ENCODE measurements at places on chromosomes 3 and 15.

- DNase-seq: no peak
Observed at GRCh38 chr3:8286086-8286485, 215.5 kb upstream of the LMCD1 start.

DNA sequence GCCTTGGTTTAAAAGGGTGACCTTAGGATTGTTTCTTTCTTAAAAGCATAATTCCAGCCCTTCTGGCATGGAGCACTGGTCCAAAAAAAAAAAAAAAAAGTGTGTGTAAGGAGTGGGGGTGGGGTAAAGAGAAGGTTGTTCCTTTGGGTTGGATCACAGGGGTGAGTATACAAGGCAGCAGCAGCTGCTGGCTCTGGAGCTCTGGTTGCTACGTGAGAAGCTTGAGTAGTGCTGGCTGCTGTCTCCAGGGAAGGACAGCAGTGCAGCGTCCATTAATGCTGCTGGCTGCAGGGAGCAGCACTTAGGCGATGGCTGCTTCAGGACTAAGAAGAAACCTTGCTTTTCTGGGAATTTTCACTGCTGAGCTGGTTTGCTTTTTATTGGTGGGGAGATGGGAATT is 2.3 kb downstream of the SETD5 start:
- DNase-seq: no peak

DNA sequence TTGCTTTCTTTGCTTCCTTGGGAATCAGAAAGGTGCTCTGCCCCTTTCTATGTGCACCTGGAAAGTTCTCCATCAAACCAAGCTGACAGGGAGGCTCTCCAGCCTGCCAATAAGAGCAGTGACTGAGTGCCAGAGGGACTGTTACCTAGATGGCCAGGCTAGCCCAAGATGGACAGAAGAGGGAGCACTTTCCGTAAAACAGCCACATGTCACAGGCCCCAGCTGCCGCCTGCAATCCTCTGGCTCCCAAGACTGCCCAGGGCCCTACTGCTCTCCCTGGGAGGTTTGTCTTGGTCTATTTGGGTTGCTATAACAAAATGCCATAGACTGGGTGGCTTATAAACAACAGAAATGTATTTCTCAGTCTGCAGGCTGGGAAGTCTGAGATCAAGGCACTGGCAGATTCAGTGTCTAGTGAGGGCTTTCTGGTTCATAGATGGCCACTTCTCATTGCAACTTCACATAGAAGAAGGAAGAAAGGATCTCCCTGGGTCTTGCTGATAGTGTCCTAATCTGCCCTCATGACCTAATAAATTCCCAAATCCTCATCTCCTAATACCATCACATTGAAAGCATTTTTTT is 72.3 kb downstream of the TAMM41 start:
- no peak for DNase-seq

DNA sequence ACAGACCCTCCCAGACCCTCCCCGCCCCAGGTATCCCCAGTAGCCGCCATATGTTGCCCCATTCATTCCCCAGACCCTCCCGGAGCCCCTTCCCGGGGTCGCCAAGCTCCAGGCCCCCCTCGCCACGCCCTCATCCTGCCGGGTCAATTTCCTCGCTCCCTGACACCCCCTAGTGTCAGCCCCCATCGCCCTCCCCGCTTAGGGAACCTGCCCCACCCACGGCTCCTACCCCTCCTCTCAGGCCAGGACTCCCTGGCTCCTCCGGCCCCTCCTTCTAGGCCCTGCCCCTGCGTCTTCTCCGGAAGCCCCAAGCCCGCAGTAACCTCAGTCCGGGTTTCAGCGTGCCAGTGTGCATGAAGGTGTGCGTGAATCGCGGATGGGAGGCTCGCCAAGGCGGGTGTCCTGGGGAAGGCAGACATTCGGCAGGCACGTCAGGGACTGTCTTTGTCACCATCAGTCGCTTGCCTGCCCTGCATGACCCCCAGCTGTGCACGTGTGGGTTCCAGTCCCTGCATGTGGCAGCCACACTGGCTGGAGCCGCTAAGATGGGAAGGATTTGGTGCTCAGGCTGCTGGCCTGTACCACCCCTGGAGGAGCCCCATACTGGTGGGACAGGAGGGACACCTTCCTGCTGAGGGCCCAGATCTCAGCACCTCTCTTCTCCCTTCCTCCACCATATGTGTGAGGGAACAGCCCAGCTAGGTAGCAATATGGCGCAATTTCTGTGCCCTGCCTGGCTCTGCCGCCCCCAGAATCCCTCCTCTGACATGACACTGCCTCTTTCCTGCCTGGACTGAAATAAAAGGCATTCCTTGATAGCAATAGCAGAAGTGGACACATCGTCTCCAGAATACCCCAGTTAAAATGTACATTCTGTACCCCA is 693 bp downstream of the DISP2 start:
- no peak for DNase-seq

DNA sequence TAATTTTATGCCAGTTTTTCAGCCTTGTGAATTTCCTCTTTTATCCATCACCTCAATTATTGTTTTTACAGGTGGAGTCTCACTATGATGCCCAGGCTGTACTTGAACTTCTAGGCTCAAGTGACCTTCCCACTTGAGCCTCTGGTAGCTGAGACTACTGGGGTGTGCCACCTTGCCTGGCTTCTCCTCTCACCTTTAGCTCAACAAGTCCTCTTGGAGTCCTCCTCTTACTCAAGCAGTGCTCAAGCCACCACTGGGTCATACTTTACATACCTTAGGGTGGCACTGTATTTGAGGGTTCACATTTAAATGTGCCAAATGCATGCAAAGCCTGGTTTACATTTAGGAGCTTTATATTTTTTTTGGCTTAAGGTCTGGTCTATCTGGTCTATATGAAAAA is 350.1 kb upstream of the MCTP2 start:
- DNase-seq: no peak

DNA sequence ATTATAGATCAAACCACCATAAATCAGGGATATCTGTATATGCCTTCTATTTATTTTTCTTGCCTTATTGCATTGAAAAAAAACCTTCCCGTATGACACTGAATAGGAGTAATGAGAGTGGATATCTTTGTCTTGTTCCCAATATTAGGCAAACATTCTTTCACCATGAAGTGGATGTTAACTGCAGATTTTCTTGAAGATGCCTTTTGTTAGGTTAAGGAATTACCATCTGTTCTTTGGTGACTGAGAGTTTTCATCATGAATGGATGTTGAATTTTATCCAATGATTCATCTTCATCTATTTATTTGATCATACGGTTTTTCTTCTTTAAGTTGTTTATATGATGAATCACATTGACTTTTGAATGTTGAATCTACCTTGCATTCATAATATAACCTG is 47.1 kb upstream of the MECOM start:
- no peak for DNase-seq

DNA sequence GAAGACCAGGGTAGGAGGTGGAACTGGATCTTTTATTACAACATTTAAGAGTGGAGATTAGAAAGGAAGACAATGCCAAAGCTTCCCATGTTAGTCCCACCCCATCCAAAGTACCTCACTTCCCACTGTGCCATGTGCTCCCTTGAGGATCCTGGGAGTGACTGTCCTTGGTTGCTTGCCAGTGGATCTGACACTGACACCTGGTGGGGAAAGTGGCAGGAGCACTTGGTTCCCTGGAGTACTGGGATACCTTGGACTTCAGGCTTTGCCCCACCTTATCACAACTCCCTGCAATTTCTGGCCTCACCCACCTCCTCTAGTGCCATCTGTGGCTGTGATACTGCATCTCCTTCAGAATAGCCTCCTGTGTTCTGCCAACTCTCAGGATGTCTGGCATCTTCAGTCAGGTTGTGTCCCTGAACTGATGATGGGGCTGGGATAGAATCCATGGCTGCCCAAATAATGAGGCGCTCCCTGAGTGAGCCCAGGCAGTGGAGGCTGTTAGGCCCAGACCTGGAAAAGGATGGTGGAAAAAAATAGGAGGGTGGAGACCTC is 1.3 kb downstream of the ELL3 start:
- no peak for DNase-seq

GRCh38 chr3:107216711-107217110 is 160.5 kb upstream of the CCDC54 start:
- DNase-seq: no peak

DNA sequence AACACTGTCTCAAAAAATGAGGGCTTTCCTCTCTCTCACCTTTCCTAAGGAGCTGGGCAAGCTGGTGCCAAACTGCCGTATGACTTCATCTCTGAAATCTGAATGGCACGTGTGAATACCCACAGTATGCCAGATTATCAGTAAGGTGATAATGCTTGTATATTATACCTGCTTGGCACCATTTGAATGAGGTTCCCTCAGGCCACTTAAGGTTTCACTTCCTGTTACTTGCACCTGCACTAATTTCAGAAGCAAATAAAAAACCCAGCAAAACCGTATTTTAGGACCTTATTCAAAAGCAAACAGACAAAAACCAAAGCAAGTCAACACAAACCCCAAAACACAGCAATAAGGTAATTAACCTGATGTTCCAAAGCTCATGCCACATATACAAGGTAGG is 19.7 kb downstream of the FOXP1 start:
- no peak for DNase-seq

DNA sequence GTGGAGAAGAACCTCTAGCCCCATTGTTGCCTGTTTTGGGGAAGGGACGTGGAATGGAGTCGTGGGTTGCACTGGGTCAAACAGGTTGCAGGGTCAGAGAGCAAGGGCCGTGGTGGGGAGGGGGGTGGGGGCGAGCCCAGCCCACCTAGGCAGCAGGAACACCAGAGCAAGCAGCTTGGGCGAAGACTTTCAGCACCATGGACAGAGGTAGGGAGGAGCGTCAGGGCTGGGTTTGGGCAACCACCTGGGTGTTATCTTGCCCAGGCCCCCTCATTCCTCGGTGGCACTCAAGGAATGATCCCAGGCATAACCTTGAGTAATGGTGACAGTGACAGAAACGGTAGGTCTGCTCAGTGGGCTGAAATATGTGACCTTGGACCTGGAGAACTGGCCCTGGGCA is 45.9 kb upstream of the TMEM115 start:
- no peak for DNase-seq

- no peak for DNase-seq
Observed at GRCh38 chr3:50205413-50206276, 574 bp downstream of the SLC38A3 start.

GRCh38 chr15:60633426-60633968 is 154.6 kb upstream of the ICE2 start:
- no peak for DNase-seq

GRCh38 chr3:109316162-109316730 is at the start of gene DPPA2:
DPPA2 (minus strand) TSS chr3:109316517; CDS start chr3:109314542, 1,975 bp downstream.
- no peak for DNase-seq

DNA sequence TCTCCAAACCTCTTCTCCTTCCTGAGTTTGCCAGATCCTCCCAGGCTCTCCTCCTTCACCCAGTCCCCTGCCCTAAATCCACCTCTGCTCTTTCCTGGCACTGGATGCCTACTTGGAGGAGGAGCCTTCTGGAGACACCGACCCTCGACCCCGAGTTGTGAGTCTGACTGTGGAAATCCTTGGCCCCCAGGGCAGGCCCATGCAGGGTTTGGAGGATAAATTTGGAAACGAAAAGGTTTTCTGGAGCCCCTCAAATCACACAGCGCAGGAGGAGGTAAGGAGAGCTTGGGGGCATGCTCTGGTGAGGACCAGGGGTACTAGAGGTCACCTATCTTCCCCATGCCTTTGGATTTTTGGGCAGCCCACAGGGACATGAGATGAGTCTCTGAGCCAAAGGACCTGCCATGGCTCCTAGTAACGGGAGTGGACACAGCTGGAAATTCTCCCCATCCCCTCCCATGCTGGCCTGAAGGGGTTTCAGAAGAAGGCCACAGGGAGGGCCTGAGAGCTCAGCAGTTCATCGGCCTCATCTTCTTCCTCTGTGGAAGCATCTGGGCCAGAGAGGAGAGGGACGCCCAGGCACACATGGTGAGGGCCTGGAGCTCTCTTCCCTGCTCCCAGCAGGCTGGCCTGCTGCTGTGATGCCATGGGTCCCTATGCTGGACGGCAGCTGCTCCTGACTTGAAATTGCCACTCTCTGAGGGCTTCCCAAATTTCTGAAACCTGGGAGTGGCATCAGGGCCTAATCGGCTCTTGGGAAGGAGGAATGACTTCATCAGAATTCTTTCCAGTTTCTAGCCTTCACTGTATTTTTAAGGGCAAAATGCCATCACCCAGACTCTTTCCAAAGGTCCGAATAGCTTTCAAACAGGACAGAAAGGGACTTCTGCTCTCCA is 68.6 kb upstream of the ITGA11 start:
- DNase-seq: no peak

DNA sequence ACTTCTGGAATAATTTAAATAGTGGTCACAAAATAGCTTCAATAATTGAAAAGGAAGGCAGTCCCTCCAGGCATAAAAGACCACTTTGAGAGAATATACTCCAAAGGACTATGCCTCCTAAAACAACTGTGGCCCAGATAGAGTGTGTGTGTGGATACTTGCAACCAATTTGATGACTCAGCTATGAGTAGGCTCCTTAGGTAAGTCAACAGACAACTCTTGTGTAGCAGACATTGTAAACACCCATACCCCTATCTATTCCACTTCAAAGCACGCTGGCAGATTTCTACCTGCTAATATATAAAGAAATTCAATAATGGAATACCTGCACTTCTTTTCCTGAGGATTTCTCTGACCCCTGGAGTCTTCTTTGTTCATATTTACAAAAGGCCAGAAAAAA is 254.5 kb downstream of the NEK10 start:
- no peak for DNase-seq

DNA sequence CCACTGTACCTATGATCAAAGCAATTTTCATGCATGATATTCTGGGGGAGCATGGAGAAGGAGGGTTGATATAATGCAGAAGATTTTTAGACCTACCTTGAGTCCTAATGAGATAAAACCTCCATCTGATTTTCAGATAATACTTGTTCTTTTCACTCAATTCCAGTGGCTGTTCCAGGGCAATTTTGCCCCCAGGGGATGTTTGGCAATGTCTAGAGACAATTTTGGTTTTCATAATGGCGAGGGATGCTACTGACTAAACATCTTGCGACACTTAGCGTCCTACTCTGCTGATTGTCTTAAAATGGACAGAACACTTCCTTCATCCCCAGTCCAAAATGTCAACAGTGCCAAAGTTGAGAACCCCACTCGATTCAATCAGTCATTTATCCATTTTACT is 26.6 kb downstream of the AGBL1 start:
- no peak for DNase-seq

GRCh38 chr3:157387708-157388435 is 48.8 kb upstream of the PTX3 start:
- no peak for DNase-seq

DNA sequence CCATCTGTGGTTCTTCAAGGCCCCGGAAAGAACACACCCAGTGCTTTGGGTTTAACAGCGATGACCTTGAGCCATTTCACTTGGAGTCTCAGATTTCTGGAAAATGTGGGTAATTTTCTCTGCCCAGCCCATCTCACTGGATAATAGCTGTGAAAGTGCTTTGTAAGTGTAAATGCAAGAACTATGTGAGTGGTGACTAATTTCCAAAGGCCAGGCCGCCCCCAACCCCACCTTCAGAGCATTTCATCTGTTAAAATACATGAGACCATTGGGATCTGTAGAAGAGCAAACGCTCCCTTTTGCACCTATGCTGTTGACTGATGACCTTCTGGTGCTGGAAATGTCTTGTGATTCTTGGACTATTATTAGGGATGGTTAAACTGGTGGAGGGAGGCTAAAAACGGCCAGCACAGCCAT is 196.8 kb upstream of the LPP start:
- no peak for DNase-seq
